ENCODE measurements at places on chromosomes 1 and 21.

GRCh38 chr1:917466-918091, 6.1 kb upstream of the SAMD11 start:
- DNase-seq = no peak

- no peak for DNase-seq
Observed at GRCh38 chr1:63721531-63722189, 52.2 kb upstream of the ROR1 start.

DNA sequence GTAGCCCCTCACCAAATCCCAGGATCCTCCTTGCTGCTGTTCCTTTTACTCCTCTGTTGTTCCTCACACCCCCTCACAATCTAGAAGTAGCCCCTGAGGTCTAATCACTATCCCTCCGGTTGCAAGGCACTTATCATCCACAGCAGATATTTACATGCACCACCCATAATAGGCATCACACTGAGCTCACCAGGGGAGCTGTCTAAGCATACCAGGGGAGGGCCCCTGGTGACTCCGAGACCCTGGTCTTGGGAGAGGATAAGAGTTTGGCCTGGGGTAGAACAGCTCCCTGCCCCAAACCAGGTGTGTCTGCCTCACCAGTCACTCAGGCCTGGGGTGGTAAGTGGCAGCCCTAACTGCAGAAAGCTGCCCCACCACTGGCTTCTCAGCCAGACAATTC, 37.3 kb upstream of the ZC3H12A start:
- DNase-seq = no peak

GRCh38 chr1:69710484-69711189, 142.9 kb downstream of the LRRC7 start:
- DNase-seq = no peak

DNA sequence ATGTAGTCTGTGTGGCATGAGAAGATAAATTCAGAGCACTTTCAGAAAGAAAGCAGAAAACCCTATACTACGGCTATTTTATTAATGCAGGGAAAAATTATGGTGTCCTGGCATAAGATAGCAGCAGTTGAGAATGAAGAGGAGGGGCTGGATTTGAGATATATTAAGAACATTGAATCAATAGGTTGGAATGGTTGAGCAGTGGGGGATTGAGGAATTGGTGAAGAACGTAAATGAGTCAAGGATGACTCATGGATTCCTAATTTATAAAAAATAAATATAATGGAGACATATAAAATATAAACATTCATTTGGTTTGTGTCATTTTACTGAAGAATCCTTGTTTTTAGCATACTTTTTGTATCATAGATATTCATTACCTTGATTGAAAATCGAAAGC, 234.3 kb upstream of the ADAMTS5 start:
- no peak for DNase-seq

GRCh38 chr1:87903242-87903641, 574.6 kb downstream of the LMO4 start:
- DNase-seq = no peak

DNA sequence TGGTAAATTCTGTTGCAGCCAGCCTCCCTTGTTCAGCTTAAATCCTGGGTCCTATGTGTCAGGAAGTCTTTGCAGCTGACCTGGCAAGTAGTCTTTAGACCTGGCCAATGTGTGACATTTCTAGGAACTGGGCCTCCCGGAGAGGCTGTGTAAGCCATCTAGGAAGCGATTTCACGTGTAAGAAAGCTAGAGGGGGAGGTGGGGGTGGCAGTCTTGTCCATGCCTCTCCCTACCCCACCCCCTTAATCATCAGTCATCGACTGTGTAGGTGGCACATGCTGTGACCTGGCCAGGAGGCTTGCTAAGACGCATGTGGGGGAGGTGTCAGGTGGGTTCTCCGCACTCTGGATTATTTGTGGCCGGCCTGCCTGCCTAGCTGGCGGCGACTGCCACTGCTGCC, 8.4 kb downstream of the C1orf226 start:
- no peak for DNase-seq

DNA sequence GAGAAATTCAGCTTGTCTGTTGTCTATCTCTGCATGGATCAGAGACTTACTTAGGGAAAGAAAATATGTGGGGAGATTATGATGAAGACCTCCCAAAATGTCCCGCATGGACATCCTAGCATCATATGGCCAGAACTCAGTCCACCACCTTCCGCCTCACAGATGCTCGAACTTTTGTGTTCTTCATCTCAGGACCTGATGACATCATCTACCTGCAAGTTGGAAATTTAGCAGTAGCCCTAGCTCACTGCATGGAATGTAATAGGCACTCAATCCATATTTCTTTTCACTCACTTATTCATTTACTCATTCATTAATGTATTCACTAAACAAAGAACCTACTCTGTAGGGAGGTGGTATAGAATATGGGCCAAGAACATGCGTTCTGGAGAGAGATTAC, 96.8 kb downstream of the CLIC6 start:
- DNase-seq = no peak

DNA sequence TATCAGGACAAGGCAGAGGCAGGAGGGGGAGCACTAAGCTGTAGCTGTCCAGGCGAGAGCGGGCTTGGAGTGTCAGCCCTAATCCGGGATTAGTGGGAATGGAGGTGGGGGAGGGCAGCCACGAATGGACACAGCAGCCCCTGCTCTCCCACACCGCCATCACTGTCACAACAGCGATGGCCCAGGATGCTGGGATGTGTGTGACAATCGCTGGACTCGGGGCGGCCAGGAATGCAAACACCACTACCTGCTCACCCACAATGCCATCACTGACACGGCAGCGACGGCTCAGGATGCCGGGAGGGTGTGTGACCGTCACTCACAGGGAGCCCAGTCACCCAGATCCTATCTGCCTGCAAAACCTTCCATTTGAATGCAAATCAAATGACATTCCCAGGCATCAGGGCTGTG, 2.9 kb downstream of the C2CD2 start:
- no peak for DNase-seq

DNA sequence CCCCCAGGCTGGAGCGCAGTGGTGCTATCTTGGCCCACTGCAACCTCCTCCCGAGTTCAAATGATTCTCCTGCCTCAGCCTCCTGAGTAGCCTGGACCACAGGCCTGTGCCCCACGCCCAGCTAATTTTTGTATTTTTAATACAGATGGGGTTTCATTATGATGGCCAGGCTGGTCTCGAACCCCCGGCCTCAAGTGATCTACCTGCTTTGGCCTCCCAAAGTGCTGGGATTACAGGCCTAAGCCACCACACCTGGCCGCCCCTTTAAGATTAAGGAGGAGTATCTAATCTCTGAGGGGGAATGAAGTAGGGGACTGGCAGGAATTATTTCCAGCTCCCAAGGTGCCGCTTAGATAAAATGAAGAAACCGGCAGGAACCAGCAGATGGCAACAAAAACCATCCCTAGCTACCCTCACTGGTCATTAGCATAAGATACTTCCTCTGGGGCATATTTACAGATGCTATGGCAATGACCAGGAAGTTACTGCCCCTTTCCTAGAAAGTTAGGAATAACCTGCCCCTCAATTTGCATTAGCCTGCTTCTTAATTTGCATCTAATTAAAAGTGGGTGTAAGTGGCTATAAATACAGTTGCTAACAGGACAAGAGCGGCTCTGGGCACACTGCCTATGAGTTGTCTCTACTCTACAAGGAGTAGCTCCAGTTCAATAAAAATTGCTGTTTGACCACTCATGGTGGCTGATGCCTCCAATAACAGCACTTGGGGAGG, 7.1 kb upstream of the NSUN4 start:
- no peak for DNase-seq

DNA sequence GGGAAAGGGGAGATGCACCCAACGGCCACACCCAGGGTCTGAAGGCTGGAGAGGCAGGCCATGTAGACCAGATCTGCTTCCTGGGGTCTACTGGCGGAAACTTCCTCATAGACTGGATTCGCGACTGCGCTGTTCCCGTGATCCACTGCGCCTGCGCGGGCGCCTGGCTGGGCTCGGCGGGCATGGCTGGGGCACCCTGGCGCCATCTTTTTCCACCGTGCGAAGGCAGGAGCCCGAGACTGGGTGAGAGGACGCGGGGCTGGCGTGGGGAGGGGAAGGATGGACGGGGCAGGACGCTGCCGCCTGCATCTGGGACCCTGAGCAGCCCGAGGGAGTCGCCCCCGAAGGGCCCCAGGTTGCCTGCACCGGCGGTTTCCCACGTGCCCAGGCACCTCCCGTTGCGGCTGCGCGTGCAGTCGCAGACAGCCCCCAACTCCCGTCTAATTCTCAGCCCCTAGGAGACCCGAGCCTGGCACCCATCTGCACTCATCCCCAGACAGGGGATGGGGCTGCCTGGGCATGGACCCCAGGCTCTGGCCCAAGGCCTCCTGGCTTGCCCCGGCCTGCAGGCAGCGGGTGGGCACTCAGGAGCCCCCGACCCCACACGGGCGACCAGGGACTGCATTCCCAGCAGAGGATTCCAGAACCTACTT, 12.4 kb upstream of the FAM3B start:
- no peak for DNase-seq

DNA sequence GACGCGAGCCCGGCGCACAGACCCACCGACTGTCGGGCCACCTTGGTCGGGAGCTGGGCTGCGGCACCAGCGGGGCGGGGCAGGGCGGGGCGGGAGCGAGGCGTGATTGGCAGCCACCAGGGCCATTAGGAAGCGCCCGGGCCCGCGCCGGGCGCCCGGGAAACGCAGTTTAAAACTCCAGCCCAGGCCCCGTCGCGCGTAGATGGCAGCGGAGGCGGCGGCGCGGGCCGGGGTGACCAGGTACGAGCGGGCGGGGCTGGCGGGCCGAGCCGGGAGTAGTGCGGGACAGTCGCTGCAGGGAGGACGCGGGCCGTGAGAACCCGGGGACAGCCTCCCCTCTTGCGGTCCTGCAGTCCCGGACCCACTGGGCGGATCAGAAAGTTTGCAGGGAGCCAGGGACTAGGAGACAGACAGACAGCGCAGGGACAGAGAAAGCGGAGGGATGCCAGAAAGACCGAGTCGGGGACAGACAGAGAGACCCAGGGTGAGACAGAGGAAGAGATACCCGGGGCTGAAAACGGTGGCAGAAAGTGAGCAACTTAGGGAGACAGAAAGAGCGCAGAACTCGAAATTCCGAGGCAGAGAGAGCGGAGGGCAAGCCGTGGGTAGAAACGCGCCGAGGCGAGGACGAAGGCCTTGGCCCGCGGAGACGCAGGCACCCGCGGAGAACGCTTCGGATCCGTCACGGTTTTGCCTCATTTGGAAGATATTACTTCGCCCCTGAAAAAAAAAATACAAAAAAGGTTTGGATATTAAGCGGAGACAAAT, at the start of gene DMBX1:
TSS of gene DMBX1 (plus strand) at position 199 of the 768 bp plus-strand sequence. CDS start 17,175 bp downstream, outside the sequence.
- DNase-seq = no peak

DNA sequence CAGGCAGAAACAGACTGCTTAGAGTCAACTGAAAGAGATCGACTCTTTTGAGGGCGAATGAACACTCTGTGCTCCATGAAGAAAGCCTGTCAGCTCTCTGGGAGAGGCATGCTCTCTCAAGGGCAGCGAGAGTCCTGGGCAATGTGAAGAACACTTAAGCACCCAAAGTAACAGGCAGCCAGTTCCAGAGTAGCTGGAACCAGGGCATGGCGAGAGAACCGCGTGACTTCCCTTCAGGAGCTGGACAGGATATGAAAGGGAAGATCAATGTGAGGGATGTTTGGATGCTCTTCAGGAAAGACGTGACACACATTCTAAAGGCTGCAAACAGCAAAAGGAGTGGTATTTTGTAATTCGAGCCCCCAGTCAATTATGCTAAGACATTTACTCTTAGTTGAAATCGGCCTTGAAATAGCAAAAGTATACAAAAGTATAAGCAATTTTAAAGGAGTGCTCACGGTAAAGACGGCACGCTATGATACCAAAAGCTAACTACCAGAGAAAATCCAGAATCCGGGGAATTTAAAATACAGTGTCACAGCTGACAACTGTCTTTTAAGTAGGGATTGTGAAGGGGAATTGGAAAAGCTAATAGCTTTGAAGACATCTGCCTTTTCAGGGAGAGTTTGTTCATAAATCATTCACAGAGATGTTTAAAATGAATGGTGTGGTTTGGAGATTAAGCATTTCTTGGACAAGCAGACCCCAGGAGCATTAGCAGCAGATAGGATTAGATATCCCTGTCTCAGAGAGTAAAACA, 20.8 kb downstream of the ADAMTS5 start:
- DNase-seq = no peak

DNA sequence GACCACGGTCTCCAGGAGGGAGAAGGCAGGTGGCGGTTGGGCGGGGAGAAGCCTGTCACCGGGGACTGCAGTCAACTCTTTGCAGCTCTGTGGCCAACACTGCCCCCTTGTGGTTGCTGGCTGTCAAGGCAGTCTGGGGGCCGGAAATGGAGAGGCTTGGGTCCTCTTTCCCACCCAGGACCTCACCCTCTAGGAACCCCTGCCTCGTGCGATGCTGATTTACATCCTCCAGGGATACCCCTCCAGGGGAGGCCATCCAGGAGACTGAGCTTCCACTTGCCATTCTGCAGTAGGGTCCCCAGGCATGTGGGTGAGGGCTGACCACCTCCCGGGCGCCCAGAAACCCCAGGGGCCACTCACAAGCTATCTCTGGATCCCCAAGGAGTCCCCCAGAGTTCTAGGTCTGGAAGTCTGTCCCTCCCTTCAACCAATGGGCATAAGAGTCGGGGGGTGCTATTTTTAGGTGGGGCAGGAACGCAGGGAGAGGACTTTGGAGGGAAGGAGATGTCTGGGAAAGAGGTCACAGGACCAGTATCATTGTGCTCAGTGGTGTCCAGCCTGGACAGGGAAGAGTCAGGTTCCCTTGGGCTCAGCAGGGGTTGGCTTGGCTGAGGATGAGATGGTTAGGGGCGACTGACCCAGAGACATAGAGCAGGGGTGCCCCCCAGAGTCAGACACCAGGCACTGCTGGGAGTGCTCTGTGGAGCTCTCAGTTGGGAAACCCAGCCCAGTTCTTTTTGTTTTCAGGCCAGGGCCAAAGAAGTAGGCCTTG, 7.1 kb upstream of the GPR61 start:
- peak; percentile 91 for DNase-seq

DNA sequence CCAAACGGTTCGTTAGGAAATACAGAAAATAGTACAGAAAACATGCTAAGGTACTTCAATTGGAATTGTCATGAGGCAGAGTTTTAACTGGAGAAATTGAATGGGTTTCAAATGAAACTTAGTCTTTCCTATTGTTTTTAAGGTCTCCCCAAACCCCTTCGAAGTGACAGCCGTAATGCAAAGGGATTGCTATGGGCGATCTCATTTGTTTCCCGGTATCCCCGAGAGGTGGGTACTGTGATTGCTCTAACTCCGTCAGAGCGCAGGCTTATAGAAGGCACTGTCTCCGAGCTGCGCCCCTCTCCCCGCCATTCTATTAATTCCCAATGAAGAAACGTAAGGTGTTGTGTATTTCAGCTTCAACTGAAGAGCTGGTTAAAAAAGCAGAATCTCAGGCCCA, 22.0 kb upstream of the RNF187 start:
- DNase-seq = no peak

- DNase-seq = no peak
Observed at GRCh38 chr1:31957701-31958674, 19.8 kb upstream of the PTP4A2 start.
